ENCODE measurements at places on chromosomes 5 and 9. TPM values are rescaled to one million over a fixed set of nuclear protein-coding genes. Genes with fewer than 3 reads are reported as not detected.

GRCh38 chr5:160792281-160792680 is 59.7 kb downstream of the ATP10B start:
- DNase-seq: no peak

The DDX4 gene
- total RNA-seq: not detected

The NELFB gene
- 72.1 TPM for total RNA-seq

- DNase-seq: no peak
Observed at GRCh38 chr5:138148811-138149210, 9.6 kb upstream of the NME5 start.

GRCh38 chr5:72245546-72245945 is 74.5 kb downstream of the MRPS27 start:
- DNase-seq: no peak

GRCh38 chr9:77251050-77251449 is 73.7 kb downstream of the VPS13A start:
- DNase-seq: no peak

DNA sequence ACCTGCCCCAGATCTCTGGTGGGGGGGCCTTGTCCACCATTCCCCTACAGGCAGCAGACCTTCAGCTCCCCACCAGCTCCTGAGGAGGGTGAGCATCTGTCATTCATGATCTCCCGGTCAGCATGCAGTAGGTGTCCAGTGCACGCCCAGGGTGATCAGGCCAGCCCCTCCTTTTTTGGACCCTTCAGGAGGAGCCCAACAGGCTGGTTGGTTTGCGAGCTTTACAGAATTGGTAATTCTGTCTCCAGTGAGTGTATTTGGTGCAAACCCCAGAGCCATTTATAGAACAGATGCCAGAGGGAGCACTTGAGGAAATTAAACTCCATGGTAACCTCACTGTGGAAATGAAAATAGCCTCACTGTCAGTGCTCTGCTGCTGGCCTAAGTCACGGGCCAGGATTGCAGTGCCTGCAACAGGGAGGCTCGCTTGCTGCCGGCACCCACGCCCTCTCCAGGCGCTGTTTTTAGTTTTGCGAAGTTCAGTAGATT is 23.4 kb downstream of the WNK2 start:
- no peak for DNase-seq

DNA sequence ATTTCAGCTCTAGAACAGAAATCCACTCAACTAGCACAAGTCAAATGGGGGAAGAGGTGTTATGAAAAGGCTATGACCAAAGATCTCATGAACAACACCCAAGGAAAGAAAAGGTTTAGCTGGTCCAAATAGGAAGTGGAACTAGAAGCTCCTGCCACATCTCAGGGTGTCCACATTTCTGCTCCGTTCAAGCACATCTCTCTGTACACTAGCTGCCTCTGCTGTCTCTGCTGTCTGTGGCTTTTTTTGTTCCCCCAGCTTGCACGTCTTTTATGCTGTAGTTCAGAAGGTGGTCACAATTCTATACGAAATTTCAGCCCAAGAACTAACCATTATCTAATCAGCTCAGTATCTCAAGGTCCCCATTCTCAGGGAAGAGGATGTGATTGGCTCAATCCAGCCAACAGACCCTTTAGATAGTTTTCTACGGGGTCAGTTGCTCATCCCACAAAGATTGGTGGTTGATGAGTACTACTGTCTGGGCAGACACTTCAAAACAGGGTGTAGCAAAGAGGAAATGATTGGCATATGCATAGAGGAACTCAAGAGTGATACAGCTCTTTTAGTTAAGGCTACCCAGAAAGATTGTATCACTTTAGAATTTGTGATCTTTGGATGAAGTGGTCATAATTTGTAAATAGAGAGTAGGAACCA is 44.0 kb downstream of the FANCC start:
- no peak for DNase-seq

- DNase-seq: no peak
Observed at GRCh38 chr5:171312129-171312974, 3.3 kb downstream of the TLX3 start.

The KIF27 gene
- total RNA-seq: 2.9 TPM

The SPOCK1 gene
- not detected for total RNA-seq

- no peak for DNase-seq
Observed at GRCh38 chr9:37290940-37291485, 131.5 kb upstream of the GRHPR start.

- DNase-seq: no peak
Observed at GRCh38 chr5:57231607-57232006, 57.7 kb downstream of the GPBP1 start.

GRCh38 chr9:14263707-14264483 is 50.0 kb downstream of the NFIB start:
- no peak for DNase-seq

DNA sequence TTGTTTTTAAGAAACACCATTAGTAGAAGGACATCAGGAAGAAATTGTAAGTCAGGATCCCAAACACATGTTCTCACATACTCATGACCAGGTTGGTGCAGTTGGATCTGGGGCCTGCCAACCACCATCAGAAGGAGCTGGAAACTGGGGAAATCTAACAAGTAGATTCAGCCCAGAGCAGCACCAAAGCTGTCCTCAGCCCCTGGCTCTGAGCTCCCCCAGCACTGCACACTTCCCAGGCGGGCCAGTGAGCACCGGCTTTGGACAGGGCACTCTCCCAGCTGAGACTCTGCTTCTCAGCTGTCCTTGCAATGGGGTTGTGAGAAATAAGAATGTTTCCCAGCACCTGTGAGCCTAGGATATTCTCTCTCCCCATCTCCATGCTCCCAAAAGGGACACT is 162.5 kb downstream of the PAX5 start:
- DNase-seq: no peak

The CWC27 gene
- total RNA-seq: 29.1 TPM

The BHMT2 gene
- not detected for total RNA-seq

- no peak for DNase-seq
Observed at GRCh38 chr5:103259705-103260355, 1.3 kb downstream of the MACIR start.

GRCh38 chr5:180215783-180216630 is 7.0 kb upstream of the RASGEF1C start:
- DNase-seq: no peak

The GFI1B gene
- not detected for total RNA-seq

The SPATA31A7 gene
- not detected for total RNA-seq

The EDIL3 gene
- not detected for total RNA-seq

DNA sequence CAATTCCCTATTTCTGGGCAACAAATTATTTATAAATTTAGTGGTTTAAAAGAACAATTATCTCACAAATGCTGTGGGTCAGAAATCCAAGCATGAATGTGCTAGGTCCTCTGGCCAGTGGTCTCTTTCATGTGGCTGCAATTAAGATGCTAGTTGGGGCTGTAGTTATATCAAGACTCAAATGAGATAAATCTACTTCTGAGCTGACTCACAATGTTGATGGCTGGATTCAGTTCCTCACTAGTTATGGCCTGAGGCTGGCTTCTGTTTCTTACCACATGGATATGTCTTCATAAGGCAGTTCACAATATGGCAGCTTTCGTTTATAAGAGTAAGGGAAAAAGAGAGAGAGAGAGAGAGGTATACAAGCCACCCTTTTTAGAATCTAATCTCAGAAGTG is 717.0 kb downstream of the PRELID2 start:
- DNase-seq: no peak

DNA sequence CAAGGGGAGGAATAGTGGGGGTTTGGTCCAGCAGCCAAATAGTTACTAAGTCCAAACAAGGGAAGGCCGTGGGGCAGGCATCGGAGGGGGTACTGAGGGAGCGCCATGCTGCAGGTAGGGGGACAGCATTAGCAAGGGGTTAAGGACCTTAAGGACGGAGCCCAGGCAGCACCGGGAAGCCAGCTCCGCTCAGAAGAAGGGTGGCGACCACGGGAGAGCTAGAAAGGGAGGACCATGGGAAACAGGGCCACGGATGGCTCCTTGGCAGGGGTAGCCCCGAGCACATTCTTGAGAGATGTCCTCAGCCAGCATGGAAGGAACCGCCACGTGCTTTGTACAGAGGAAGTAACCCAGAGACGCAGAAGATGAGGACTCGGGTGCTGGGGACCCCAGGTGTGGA is 76.2 kb upstream of the STXBP1 start:
- DNase-seq: no peak

The TMEM215 gene
- not detected for total RNA-seq

- no peak for DNase-seq
Observed at GRCh38 chr9:19440823-19441580, 32.2 kb downstream of the ACER2 start.

DNA sequence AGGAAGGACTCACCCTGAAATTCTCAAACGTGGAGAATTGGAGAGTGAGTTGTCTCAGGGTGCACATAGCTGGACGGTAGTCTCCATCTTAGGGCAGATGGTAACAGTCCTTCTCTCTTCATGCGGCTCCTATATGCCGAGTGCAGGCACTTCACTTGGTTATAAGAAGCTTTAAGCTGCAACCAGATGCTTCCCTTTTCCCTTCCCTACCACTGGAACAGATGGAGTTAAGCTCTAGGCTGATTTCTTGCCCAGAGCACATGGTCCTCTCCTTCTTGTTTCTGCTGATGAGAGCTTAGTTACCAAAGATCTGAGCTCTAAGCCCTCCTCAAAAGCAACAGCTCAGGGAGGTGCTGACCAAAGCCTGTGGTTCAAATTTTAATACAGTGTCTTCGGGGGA is 355.7 kb downstream of the ARHGEF28 start:
- no peak for DNase-seq

GRCh38 chr5:173513521-173513991 is 102.9 kb downstream of the BOD1 start:
- DNase-seq: no peak

The SPINK5 gene
- not detected for total RNA-seq

- no peak for DNase-seq
Observed at GRCh38 chr5:151721087-151721646, 34.5 kb upstream of the SPARC start.

DNA sequence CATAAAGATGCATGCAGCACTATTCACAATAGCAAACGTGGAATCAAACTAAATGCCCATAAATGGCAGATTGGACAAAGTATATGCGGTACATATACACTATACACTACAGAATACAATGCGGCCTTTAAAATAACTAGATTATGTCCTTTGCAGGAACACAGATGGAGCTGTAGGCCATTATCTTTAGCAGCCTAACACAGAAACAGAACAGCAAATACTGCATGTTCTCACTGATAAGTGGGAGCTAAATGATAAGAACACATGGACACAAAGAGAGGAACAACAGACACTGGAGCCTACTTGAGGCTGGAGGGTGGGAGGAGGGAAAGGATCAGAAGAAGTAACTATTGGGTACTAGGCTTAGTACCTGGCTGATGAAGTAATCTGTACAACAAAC is 758.2 kb downstream of the TLE1 start:
- DNase-seq: no peak

DNA sequence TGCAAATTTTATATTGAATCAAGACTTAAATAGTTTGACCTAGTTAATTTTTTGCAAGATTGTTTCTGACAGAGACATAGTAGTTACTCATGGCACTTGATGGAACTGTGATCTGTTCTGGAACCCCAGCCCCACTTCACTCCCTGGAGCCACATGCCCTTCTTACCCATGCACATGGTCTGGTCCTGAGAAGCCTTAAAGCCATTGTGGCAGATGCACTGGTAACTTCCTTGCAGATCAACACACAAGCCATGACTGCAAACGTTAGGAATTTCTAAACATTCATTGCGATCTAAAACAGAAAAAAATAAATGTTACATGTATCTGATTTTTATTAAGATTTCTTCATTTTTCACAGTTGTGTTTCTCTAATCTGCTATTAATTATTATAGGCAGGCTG is 221.2 kb downstream of the SLC12A2 start:
- no peak for DNase-seq

The SHC3 gene
- not detected for total RNA-seq

DNA sequence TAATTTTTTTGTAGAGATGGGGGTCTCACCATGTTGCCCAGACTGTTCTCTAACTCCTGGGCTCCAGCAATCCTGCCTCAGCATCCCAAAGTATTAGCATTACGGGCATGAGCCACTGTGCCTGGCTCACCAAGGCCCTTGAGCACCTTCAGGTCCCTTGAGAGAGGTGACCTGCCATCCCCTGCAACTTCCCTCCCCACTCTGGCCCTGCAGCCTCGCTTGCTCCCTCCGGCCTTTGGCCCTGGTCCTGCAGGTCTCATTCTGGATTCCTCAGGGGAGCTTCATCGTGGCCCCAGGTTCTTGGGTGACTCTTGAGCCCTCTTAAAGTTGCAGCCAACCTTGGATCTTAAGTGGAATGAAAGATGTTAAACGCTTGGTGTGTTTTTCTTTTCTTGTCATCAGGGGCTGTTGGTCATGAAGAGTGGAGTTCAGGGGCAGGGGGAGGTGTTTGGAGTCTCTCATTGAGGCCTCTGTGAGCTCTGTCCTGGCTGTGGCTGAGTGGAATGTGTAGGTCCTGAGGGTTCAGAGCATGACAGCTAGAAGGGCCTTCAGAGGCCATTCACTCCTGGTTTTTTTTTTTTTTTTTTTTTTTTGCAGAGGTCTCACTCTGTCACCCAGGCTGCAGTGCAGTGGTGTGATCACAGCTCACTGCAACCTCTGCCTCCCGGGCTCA is 33.0 kb downstream of the PPARGC1B start:
- DNase-seq: no peak

- peak; percentile 75 for DNase-seq
Observed at GRCh38 chr9:89743573-89744254, 138.9 kb downstream of the GADD45G start.

The HMMR gene
- 26.8 TPM for total RNA-seq

The IFNW1 gene
- total RNA-seq: not detected

DNA sequence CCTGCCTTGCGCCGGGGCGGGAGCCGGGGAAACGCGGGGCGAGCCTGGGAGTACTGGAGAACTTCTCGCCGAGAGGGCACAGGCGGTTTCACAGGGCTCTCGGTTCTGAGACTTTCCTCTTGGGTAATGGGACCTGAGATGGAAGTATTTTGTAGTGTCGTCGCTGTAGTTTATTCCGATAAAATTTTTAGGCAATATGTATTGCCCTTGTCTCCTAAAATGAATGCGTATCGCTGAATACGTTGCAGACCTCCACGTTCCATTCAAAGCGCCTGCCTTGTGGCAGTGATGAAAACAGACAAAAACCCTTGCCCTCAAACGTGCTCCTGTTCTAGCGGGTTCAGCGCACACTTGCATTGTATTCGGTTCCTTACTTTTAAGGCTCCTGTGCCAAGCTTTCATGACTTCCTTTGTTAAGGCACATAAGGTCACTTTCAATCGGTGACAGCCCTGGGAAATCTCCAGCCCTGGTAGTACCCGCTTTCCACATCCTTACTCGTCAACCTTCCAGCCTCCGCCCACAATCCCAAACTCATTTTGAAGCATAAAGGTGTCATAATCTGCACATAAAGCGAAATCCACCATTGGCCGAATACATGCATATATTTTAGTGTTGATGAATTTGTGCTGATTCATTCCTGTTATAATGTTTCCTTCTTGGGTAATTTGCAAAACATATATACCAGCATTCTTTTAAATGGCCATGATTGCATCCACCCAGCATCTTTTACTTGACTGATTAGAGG is 694 bp downstream of the RMI1 start:
- peak; percentile 7 for DNase-seq
